ENCODE measurements at places on chromosomes 4 and X.
A peak's percentile ranks its signal among the peaks of the same experiment; 100 is the strongest.

DNA sequence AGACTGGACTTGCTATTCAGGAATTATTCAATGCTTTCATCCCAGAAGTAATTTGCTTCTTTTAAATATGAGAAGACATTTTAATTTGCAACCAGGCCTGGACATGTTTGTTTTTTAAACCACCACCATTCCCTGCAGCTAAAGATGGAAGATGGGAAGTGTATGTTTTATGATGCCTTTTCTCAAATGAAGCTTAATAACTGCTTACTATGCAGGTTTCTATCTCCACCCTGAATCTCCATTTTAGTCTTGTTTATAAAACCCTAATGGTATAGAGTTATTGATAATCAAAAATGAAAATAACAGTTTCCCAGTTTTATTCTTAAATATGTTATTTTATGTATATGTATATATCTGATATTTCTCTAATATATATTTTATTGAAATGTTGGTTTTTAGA is 418.9 kb downstream of the C4orf33 start:
- no peak for DNase-seq

- no peak for DNase-seq
These were observed 770.3 kb downstream of the NLGN4X start for GRCh38 chrX:5458300-5458842.

GRCh38 chr4:85684676-85685075 is 209.7 kb downstream of the ARHGAP24 start:
- no peak for DNase-seq

- no peak for DNase-seq
These were observed 147.4 kb upstream of the RPS6KA3 start for GRCh38 chrX:20414066-20414465.

DNA sequence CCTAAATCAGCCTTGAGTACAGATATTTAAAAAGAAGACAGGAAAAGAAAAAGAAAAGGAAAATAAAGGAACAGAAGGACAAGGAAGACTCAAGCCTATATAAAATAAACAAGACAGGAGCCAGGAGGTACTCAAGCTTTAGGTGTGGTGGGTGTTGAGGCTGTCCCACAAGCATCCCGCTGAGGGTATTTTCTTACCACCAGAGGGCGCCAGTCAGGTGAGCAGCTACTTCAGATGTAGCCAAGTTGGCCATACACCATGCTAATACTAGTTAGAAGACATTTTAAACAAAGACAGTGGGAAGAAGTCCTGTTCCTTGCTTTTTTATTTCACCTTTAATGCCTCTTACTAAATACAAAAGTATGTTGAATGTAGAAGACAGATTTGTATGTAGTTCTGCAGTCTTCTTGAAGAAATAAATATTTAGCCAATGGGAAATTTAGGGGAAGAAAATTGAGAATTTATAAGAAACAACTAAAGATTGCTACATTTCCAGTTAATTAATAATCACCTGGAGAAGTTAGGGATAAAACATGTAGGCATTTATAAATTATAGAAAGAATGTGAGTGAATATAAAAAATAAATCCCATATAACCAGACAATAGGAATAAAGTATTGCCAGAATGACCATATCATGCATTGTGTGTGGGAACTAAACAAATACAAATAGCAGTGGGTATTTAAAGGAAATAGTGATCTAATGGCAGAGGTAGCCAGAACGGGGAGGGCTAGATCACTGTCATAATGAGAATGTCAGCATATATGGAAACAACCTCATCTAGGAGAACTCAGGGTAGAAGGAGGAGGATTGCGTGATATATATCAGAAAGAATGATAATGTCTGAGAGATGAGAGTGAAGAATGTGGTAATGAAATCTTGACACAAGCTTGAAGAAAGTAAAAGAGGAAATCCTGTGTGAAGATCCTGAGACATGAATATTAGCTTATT is 71.0 kb downstream of the MTHFD2L start:
- DNase-seq = peak; percentile 39

GRCh38 chr4:80229128-80229527 is 31.8 kb downstream of the PRDM8 start:
- no peak for DNase-seq

DNA sequence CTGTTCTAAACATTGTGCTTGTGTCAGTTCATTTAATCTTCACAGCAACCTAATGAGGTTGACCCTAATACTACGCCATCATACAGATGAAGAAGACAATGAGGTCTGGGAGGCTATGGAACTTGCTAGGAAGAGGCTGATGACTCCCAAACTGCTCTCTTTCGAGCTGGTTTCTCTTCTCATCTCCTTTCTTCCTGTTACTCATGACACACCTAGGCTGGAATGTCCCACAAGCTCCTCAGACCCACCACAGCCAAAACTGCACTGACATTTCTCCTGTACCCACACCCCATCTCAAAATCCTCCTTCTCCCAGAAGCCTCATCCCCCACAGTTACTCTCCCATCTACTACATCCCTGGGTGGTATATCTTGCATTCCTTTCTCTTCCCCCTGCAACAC is 27.4 kb upstream of the PJA1 start:
- no peak for DNase-seq

DNA sequence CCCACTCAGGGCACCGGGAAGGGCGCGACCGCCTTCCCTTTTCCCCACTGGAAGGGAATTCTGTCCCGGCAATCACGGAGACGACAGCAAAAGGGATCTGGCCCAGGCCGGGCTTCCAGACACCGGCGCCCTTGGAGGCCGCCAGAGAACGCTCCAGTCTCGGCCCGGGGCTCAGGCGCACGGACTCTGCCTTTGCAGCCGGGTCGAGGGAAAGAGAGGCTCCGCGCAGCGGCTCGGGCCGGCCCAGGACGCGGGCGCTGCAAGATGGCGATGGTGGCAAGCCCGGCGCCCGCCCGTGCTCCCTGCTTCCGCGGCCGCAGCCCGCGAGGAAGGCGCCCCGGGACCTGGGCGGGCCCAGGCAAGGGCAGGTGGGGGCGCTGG is 1.1 kb downstream of the CTBP1 start:
- peak; percentile 11 for DNase-seq

DNA sequence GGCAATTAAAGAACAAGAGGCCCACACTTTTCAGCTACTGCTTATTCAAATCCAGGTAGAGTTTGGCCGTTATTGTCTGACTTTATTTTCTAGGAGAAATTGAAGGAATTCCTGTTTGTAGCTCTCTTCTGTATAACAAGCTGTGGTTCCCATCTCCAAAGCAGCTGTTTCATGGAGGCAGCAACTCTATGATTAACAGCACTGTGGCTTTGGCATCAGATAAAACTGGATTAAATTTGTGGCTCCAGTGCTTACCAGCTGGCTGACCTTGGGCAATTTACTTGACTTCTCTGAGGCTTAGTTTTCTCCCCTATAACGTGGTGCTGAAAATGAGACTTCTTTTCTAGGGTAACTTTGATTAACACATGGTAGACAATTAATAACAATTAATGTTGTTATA is 28.1 kb downstream of the SLC30A9 start:
- DNase-seq = no peak

GRCh38 chrX:106928227-106928626 is 8.0 kb downstream of the CLDN2 start:
- no peak for DNase-seq

DNA sequence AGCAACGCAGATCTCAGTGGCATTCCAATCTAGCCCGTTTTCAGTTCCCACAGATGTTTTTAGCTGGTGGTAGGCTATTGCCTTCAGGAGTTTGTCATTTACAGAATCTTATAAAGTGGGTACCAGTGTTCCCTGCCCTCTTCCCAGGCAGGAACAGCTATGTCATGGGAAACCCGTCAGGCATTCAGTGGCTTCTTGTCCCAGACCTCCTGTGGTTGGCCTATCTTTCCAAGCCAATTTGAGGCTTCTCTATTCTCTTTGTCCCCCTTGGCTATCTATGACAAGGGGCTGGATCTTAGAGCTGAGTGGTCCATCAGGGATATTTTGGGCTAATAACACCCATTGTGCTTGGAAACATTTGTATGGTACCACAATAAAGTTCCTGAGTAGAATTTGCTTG is 33.6 kb upstream of the RPL34 start:
- DNase-seq = no peak
